ENCODE measurements at places on chromosomes 5 and 9. TPM values are rescaled to one million over a fixed set of nuclear protein-coding genes. Genes with fewer than 3 reads are reported as not detected.
A peak's percentile ranks its signal among the peaks of the same experiment; 100 is the strongest.

DNA sequence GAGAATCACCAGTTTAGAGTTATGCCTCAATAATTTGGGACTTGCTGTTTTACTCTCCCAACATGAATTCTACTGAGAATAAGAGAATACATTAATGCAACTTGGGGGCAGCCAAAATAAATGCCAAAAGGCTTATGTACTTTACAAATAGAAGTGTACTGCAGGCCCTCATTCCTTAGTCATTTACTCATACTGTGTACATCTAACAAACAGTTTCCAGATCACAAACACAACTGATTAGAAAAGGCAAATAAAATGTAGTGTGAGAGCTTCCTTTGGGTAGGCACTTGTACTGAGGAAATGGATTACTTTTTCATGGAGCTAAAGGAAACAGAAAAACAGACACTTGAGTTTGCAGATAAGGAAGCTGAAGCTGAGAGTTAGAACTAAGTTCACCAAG, 12.6 kb downstream of the ANKDD1B start:
- H3K36me3 ChIP-seq, result no peaks in the 10 kb centered on the region
- no peak overlapping the region for H3K4me3 ChIP-seq
- no peak for DNase-seq

GRCh38 chr9:21491756-21492155, 9.6 kb upstream of the IFNE start:
- no peak overlapping the region for H3K4me3 ChIP-seq
- no peaks in the 10 kb centered on the region for H3K27me3 ChIP-seq
- H3K36me3 ChIP-seq, result no peaks in the 10 kb centered on the region
- DNase-seq, result no peak

- no peaks in the 10 kb centered on the region for H3K4me1 ChIP-seq
- no peaks in the 10 kb centered on the region for H3K27me3 ChIP-seq
- H3K27ac ChIP-seq, result no peak overlapping the region
- H3K4me3 ChIP-seq, result no peak overlapping the region
- DNase-seq, result no peak
Measured at GRCh38 chr9:82745919-82746318, 317.0 kb downstream of the RASEF start.

DNA sequence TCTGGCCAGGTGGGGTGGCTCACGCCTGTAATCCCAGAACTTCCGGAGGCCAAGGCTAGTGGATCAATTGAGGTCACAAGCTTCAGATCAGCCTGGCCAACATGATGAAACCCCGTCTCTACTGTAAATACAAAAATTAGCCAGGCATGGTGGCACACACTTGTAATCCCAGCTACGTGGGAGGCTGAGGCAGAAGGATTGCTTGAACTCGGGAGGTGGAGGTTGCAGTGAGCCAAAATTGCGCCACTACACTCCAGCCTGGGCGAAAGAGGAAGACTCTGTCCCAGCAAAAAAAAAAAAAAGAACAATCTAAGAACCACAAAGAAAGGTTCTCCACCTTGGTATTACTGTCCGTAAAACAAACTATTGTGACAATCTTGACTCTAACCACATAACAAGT, 9.7 kb downstream of the MYO10 start:
- no peak for DNase-seq
- no peak overlapping the region for H3K27ac ChIP-seq
- no peaks in the 10 kb centered on the region for H3K36me3 ChIP-seq
- no peak overlapping the region for H3K4me3 ChIP-seq
- H3K4me1 ChIP-seq, result peaks cover 24% of the 10 kb centered on the region

- no peaks in the 10 kb centered on the region for H3K27me3 ChIP-seq
- no peak for DNase-seq
- no peaks in the 10 kb centered on the region for H3K36me3 ChIP-seq
- H3K27ac ChIP-seq, result no peak overlapping the region
Measured at GRCh38 chr5:88826646-88827585, 56.1 kb downstream of the MEF2C start.

DNA sequence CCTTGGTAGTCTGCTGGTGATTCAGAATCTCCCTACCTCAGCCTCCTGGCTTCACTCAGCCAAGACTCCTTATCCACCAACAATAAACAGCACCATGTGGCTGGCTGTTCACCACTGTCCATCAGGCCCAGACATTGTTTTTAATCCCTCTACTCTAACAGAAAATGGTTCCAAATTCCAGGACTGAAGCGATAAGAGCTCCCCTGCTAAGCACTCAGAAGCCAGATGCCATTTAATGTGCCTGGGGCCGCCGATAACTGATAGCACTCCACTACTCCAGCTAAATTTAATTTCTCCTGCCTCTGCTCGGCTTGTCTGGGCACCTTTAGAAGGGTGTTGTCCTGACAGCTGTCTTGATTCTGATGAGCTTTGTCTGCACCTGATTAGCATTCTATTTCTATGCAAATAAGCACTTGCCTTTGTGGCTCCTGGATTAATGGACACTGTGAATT, 47.1 kb downstream of the ZNF622 start:
- DNase-seq, result peak; percentile 69
- no peaks in the 10 kb centered on the region for H3K27me3 ChIP-seq
- no peak overlapping the region for H3K4me3 ChIP-seq

DNA sequence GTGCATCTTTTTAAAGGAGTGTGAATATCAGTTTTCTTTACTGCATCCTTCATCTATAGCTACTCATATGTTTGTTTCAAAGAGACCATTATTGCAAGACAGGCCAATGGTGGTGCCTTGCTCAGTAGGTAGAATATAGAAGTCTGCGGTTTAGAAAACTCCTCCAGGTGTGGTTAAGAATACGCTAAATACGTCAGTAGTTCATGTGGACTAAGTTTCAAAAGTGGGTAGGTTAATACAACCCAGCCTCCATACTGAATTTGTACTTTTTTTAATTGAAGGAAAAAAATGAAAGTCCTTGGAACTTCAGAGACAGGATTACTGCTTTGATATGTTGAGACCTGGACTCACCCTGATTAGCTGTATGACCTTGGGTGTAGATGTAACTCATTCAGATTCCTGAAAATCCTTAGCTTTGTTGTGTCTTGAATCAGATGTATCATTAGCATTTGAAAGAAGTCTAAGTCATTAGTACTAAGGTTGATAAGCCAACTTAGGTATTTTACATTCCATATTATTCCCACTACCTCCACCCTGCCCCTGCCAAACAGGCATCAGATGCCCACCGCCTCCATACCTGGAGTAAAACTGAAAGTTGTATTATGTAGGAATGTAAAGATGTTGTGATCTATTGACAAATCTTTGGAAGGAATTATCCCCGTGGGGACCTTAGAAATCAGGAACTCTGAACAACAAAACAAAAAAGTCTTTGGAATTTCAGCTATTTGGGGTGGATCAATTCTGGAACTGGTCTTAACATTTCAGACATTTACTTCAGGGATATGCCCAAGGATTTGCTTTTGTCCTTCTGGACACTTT, 6.1 kb downstream of the BASP1 start:
- H3K27ac ChIP-seq, result no peak overlapping the region
- DNase-seq, result no peak
- no peaks in the 10 kb centered on the region for H3K36me3 ChIP-seq
- H3K4me3 ChIP-seq, result no peak overlapping the region

- no peak overlapping the region for H3K27ac ChIP-seq
- H3K4me3 ChIP-seq, result no peak overlapping the region
- peaks cover 5% of the 10 kb centered on the region for H3K36me3 ChIP-seq
- no peaks in the 10 kb centered on the region for H3K27me3 ChIP-seq
- no peak for DNase-seq
- H3K4me1 ChIP-seq, result no peaks in the 10 kb centered on the region
Measured at GRCh38 chr5:1484730-1485578, 38.8 kb downstream of the LPCAT1 start.

DNA sequence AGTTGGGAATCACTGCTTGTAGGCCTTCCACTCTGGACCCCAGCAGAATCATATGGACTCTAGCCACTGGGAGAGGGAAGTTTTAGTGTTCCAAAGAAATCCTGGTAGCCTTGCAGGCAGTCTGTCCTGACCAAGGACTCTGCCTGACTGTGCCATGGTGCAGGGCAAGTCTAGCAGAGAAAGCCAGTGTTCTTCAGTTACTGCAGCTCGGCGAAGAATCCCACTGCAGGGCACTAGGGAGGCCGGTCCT, 20.3 kb upstream of the MATR3 start:
- H3K36me3 ChIP-seq, result no peaks in the 10 kb centered on the region
- peak overlapping the region; percentile 67 for H3K27ac ChIP-seq
- peaks cover 35% of the 10 kb centered on the region for H3K4me1 ChIP-seq
- no peaks in the 10 kb centered on the region for H3K27me3 ChIP-seq
- DNase-seq, result no peak
- H3K4me3 ChIP-seq, result peak overlapping the region; percentile 14

DNA sequence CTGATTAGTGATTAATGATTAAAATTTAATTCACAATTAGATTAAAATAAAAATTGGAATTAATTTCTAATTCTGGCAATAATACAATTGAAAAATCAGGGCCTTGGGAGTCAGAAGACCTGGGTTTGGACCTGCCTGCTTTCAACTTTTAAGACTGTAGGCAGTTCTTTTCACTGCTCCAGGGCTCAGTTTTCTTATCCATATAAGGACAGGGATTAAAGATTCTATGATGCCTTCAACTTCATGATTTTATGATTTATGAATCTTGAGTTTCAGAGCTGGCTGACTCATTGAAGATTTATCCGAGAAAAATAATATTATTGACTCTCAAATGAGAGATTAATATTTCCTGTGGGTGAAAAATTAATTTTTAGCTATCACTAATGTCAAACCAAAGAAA, 208.6 kb upstream of the ANKH start:
- H3K27ac ChIP-seq, result no peak overlapping the region
- H3K27me3 ChIP-seq, result no peaks in the 10 kb centered on the region
- H3K4me1 ChIP-seq, result no peaks in the 10 kb centered on the region

- H3K4me1 ChIP-seq, result no peaks in the 10 kb centered on the region
- no peak overlapping the region for H3K4me3 ChIP-seq
- H3K36me3 ChIP-seq, result no peaks in the 10 kb centered on the region
- H3K27me3 ChIP-seq, result no peaks in the 10 kb centered on the region
- H3K27ac ChIP-seq, result no peak overlapping the region
Measured at GRCh38 chr9:86424251-86424891, 70.2 kb upstream of the TUT7 start.

DNA sequence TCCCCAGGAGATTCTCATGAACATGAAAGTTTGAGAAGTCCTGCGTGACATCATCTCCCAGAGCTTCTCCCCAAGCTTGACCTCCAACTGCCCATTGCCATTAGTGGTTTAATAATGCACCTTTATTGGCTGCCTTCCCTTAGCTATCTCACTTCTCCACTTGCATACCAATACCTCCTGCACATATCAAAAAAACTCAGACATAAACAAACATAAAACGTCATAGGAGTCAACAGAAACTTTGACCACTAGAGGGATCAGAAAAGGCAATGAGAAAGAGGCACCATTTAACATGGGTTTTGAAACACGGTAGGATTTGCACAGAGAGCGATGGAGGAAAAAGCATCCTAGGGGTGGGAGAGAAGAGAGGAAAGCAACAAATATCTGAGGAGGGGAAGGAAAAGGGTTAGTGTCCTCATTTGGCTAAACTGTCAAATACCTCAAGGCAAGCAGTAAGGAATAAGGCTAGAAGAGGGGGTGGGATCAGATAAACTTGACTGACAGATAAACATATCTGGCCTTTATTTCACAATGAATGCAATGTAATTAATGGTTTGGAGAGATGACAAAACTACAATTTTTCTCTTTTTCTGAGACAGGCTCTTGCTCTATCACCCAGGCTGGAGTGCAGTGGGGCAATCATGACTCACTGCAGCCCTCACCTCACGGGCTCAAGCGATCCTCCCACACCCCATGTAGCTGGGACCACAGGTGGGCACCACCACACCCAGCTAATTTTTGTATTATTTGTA, 27.0 kb downstream of the GNAQ start:
- H3K27ac ChIP-seq, result peak overlapping the region; percentile 23
- peaks cover 23% of the 10 kb centered on the region for H3K4me1 ChIP-seq
- H3K4me3 ChIP-seq, result no peak overlapping the region
- H3K27me3 ChIP-seq, result no peaks in the 10 kb centered on the region
- no peaks in the 10 kb centered on the region for H3K36me3 ChIP-seq

GRCh38 chr5:103444333-103445038, 118.1 kb downstream of the NUDT12 start:
- H3K36me3 ChIP-seq, result no peaks in the 10 kb centered on the region
- H3K4me3 ChIP-seq, result no peak overlapping the region
- DNase-seq, result no peak
- H3K27ac ChIP-seq, result peak overlapping the region; percentile 43
- no peaks in the 10 kb centered on the region for H3K27me3 ChIP-seq

DNA sequence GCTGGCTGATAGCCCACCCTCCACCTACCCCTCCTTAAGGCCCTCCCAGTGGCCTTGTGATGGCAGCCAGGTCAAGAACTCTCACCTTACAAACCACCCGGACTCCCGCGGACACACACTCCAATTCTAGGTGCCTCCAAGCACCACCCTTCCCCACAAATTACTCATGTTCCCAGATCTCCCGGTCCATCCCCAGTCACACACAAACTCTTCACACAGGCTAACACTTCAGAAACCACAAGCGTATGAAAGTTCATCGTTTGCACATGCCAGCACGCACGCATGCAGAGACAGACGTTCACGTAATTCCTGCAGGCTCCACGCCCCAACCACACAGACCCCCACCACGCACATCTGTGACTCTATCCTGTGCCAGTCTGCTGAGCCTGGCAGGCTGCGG, 18.0 kb downstream of the NR5A1 start:
- H3K36me3 ChIP-seq, result no peaks in the 10 kb centered on the region
- H3K4me3 ChIP-seq, result no peak overlapping the region

DNA sequence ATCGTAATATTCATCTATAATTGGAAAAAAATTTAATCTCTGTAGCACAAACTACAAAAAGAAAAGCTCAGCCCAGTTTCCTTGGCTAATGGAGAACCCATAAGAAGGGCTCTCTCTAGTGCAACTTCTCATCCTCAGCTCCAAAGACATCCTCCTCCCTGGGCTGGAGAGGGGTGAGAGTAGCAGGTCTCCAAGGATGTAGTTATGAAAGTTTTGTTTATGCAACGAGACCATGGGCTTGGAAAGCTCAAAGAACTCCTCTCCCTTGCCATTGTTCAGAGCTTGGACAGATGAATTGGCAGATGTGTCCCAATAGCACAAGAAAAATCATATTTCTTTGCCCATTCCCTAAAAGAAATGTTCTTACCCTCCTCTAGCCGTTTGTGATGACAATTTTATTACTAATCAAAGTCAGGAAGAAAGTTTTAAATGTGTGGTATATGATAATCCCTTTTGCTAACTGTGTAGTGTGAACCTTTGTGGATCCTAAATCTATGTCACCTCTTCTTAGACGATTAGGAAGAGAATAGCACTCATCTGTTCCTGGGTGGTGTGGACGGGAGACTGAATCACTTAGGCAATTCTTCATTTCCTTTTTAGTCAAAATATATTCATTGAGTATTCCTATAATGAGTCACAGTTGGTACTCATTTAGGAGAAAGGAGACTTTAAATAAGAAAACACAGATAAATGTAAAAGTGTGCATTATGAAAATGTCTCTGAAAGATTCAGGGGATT, 52.2 kb downstream of the GARNL3 start:
- no peaks in the 10 kb centered on the region for H3K27me3 ChIP-seq
- H3K36me3 ChIP-seq, result no peaks in the 10 kb centered on the region
- H3K27ac ChIP-seq, result no peak overlapping the region
- DNase-seq, result no peak
- H3K4me3 ChIP-seq, result no peak overlapping the region
- H3K4me1 ChIP-seq, result no peaks in the 10 kb centered on the region

The SLC45A2 gene
- total RNA-seq, result not detected

The PCDHB12 gene
- 1.5 TPM for total RNA-seq

The BHMT gene
- not detected for total RNA-seq

The PCDHB7 gene
- total RNA-seq, result 0.23 TPM

The SPINK7 gene
- total RNA-seq, result not detected

Data from pancreas (tissue), 10 donors.